Hematopoietic multipotent progenitor cell treated with erythropoietin and hydrocortisone succinate and interleukin-3 and kit ligand, for 6 days (in vitro differentiated cells): ENCODE measurements at places on chromosomes 3 and 15.

DNA sequence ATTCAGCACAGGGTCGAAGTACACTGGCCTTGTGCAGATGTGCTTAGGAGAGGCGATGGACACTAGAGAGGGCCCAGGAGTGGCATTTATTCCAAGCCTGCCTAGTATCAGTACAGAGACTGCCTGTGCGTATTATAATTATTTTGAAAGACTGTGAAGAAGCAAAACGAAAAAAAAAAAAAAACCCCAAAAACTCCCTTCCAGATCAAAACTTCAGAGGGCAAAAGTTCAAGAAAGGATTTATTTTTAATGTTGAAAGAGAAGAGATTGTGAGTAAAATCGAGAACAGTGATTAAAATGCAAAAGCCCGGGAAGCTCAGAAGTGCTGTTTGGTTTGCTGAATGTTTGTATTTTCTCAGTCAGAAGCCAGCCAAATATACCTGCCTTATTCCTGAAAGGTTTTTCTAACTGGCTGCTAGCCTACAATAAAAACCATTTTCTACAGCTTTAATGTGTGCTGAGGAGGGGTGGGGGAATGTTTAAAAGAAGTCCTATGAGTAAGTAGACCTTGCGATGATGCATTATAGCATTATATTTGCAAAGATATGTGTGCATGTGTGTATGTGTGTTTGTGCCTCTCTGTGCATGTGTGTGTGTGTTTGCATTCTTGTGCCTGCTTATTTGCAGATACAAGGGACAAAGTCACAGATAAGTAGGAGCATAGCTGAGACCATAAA, 19.3 kb upstream of the LZTFL1 start:
- no peak for DNase-seq

DNA sequence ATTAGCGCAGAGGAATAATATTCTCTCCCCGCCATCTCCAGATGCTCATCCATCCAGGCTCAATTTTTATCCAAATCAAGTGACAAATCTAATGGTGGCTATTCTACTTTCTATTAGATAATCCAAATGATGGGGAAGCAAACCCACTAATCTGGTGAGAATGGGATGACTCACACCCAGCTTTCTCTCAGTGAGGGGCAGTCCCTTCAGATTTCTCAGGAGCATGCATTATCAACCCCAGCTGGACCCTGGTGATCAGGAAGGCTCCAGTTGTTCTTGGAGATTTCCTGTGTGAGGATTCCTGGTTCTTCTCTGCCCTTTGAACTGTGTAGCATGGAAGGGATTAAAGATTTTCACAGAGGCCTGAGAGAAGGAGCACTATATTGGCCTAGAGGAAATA, 358.0 kb downstream of the WDR72 start:
- DNase-seq: no peak

DNA sequence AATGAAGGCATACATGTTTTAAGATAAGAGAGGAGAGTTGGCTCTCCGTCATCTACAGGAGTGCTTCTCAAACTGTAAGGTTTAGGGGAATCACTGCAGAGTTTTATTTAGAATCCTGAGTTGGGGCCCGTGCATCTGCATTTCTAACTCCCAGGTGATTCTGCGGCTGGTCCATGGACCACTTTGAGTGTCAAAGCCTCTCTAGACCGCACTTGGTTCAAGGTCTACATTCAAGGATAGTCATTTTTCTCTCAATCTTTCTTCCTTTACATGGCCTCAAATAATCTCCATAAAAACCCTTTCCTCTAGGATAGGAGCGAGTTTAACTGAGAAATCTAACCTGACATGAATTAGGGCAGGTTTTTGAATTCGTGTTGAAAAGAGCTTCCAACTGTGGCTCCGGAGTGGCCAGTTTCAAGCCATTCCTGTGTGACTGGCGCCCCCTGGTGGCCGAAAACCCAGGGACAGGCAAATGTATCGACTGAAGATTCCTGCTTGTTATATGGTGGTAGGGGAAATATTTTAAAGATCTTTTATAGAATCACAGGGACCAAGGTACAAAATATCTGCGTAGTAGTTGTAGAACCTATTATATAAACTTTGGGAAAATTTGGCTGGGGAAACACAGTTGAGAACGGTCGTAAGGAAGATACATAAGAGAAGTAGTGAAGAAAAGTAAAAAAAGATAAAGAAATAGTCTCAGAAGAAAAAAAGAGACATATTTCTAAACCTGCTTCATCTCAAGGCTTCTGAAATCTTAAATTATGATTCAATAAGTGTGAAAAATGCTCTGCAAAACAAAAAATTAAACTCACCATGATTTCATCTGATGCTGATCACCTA, 11.9 kb downstream of the GABRR3 start:
- DNase-seq: peak; percentile 85

DNA sequence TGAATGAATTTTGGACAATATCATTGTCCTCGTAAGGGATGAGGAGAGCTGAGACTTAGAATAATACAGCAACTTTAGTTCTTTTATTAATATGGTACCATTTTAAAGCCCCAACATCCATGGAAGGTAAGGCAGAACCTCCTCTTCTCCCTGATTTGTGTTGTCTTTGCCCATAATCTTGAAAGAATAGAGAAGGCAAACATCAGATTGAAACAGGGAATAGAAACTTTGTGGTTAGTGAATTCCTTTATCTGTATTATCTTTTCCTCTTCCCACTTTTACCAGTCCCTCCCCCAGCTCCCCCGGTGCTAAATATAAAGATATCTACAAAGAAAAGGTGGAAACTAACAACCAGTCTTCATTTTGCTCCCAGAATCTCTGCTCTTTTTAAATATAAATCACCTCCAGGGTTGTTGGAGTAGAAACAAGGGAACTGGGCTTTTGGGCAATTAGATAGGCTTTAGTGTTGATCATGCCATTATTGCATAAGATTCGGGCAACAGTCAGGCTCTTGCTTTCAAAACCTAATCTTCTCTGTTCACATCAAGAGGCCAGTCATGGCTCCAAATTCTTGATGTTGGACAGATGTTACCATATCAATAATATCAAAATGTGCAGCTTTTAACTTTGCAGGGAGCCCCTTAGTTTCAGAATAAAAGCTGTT, 32.5 kb downstream of the ITPR1 start:
- DNase-seq: peak; percentile 30

DNA sequence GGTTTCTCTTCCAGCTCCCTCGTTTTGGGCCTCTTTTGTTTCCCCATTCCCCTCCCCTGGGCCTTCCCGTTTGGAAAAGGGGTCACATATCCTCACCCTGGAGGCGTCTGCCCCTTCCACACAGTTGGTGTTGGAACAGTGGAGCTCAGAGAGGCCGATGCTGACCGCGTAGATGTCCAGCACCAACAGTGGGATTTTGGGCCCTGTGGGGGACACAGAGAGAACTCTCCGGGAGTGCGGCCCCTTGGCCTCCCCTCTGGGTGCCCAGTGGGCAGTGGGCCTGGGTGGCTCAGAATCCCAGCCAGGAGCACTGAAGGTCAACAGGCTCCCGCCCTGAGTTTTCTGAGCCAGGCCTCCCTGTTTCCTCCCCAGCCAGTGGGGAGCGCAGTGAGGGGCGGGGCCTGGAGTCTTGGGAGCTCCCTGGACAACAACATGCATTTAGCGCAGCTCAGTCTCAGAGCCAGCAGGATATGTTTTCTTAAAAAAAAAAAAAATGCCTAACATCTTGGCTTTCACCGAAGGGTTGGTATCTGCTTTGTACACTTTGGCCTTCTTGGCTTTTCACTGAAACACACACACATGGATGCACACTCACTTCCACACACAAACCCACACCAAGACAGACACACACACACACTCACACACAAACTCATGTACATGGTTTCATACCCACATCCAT, 670 bp upstream of the ISLR start:
- no peak for DNase-seq

DNA sequence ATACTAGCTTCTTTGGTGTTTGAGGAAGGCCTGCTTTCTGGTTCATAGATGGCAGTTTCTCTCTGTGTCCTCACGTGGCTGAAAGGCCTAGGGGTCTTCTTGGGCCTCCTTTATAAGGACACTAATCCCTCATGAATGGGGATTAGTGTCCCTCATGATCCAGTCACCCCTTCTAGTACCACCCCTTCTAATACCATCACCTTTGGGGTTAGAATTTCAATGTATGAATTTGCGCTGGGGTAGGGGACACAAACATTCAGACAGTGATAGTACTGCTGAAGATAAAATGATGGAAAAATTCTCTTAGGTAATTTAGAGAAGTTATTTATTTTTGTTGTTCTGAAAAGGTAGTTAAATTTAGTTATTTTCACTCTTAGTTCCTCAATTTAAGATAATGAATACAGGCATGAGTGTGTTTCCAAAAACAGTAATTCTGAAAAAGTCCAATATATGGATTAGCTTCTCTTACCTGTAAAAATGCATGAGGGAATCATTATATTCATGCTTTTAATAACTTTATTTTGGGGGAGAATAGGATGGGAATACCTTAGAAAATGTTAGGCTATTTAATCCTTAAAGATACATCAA, 103.6 kb downstream of the FNDC3B start:
- no peak for DNase-seq

DNA sequence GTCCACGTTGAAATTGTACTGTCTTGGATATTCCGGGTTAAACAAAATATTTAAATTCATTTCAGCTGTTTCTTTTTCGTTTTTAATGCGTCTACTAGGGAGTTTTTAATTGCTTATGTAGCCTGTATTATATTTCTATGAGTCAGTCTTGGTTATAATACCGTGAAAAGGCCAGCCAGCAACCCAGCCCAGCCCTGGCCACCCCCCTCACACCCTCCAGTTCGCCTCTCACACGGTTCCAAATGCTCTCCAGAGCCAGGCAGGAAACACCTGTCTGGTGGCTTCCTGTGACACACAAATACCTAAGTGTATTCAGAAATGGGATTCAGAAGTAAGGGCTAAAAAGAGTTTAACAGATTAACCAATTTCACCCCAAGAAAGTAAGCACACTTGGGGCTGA, 4.4 kb downstream of the SH3BP5 start:
- no peak for DNase-seq

DNA sequence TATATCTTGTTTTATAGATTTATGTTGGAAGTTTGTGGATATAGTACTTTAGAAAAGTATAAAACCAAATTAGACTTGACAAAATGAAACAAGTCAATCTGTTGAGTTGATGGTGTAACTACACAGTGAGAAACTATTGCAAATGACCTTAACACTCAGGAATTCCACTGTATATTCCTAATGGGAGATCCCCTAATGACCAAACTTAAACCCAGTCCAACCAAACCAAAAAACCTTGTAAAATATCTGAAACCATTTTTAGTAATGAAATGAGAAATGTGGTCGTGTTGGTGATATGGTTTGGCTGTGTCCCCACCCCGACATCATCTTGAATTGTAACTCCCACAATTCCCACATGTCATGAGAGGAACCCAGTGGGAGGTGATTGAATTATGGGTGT, 31.9 kb upstream of the ATP13A3 start:
- DNase-seq: no peak
